ENCODE measurements at places on chromosomes 4 and X.

- DNase-seq: no peak
These were observed 11.0 kb downstream of the LHFPL1 start for GRCh38 chrX:112668476-112669409.

DNA sequence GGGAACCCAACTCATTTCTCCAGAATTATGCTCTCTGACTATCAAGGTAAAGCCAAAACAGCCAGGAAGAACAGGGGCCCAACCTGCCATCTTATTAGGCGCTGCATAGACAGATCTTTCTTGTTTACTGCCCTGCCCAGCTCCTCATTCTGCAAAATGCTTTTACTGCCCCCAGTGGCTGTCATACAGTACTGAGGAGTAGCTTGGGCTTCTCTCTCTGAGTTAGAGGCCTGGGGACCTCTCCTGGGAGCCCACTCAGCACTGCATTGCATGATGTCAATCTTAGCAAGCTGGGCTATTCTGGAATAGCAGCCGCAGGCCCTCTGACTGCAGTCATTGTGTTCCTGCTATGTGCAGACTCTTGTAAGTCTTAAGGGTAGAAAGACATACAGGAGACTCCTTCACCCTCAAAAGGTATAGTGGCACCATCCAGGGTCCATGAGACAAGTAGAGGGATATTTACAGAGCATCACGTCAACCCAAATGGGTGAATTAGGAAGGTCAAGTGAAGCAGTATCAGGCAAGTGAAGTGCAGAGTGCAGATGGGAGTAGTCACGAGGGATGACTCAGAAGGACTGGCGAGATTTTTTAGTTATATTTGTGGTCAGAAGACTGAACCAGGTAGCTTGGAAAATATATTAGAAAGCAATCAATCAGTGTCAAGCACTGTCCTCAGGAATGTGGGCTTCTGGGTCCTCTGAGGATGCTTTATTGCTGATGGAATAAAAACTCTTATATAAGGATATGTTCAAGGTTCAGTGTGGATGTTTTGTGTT is 294.1 kb upstream of the SFRP2 start:
- DNase-seq: no peak

DNA sequence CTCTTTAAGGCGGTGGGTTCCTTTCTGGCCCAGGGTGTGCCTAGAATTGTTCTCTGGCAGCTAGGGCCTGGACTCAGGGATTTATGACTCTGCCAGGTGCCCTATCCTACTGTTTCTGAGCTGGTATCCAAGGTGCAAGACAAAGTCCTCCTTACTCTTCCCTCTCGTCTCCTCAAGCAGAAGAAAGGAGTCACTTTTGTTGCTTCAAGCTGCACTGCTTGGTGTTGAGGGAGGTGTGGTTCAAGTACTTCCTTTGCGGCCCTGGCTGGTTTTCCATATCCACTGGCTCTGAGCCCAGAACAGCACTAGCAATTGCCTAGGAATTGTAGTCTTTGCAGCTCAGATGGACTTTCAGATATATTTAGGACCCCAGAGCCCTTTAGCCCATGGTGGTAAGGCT is 39.3 kb downstream of the RTL3 start:
- no peak for DNase-seq

- no peak for DNase-seq
These were observed 39.9 kb downstream of the TXLNG start for GRCh38 chrX:16826207-16826606.

- no peak for DNase-seq
These were observed 140.2 kb downstream of the STIM2 start for GRCh38 chr4:27000820-27001219.

Measured in stimulated activated CD4-positive, alpha-beta T cell treated with anti-CD3 and anti-CD28 coated beads, Interleukin-1b, Interleukin-23, amount 100 ng/mL, for 4 hours (primary cell).